ENCODE measurements at places on chromosomes 4 and X.

GRCh38 chr4:184645904-184646610, 3.2 kb downstream of the CASP3 start:
- DNase-seq, result no peak
- no peak overlapping the region for H3K27ac ChIP-seq
- H3K4me3 ChIP-seq, result peak overlapping the region; percentile 89
- peaks cover 5% of the 10 kb centered on the region for H3K27me3 ChIP-seq
- peaks cover 48% of the 10 kb centered on the region for H3K4me1 ChIP-seq
- peaks cover 25% of the 10 kb centered on the region for H3K36me3 ChIP-seq

DNA sequence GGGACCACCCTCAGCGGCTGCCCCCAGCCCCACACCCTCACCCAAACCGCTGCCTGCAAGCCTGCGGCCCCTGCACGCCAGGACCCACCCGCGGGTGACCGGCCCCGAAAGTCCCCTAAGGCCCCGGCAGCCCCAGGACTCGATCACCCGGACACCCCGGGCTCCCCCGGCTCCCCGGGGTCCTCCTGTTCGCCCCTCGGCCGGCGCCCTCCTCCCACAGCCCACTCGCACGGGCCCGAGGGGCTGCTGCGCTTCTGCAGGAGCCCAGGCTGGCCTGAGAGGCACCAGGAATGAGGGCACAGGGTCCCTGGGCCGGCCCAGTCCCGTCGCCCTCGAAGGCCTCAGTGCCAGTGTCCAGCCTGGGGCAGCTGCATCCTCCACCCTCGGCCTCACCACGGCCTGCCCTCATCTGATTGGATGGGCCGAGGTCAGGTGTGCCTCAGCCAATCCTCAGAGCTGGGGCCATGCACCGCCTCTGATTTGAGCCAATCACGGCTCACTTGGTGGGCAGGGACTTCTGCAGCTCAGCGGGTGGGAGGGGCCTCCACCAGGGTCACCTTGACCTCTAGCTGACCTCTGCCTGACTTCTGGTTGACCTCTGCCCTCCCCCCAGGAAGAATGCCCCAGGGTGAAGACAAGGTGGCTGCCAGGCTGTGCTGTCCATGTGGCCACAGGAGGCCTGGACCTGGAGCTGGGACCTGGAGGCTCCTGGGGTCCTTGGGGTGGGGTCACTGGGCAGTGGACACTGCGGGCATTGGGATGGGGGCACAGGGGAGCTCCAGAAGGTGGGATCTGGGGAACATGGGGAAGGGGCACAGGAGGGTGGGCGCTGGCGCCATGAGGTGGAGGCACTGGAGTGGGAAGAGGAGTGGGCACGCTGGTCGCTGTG, 97.6 kb upstream of the NKX1-1 start:
- no peak overlapping the region for H3K4me3 ChIP-seq
- H3K36me3 ChIP-seq, result no peaks in the 10 kb centered on the region
- H3K27me3 ChIP-seq, result peaks cover 37% of the 10 kb centered on the region
- H3K4me1 ChIP-seq, result peaks cover 10% of the 10 kb centered on the region

DNA sequence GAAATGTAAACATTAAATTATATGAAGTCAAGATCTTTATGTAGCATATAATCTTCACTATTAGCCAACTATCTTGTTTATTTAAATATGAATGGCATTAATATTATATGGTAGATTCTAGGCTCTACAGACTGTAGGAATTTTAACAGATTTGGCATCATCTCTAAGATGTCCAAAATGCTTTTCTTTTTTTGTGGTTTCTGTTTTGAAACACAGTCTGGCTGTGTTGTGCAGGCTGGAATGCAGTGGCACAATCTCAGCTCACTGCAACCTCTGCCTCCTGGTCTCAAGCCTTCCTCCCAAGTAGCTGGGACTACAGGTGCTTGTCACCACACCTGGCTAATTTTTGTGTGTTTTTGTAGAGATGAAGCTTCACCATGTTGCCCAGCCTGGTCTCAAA, 76.2 kb downstream of the ELOVL6 start:
- no peak for DNase-seq
- peaks cover 64% of the 10 kb centered on the region for H3K36me3 ChIP-seq
- peaks cover 6% of the 10 kb centered on the region for H3K4me1 ChIP-seq

- peaks cover 50% of the 10 kb centered on the region for H3K4me1 ChIP-seq
- H3K4me3 ChIP-seq, result peak overlapping the region; percentile 79
- no peaks in the 10 kb centered on the region for H3K36me3 ChIP-seq
- peak overlapping the region; percentile 76 for H3K27ac ChIP-seq
- peak; percentile 83 for DNase-seq
Observed at GRCh38 chrX:17635231-17635630, 102.1 kb upstream of the SCML1 start.

DNA sequence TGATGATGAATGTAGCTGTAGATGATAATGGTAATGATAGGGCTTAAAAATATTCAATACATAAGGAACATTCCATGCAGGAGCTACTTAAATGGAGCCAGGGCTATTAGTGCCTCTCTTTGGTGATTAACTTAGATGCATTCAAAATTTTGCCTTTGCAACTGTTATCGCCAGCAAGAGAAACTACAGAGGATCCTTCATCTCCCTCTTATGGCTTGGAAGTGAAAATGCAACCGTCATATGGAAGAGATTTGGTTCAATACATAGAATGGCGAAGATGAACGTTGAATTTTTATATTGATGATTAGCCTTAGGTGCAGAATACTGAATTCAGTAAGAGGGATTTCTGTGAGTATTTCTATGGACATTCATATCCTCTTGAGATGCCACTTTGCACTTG, 134.5 kb upstream of the NLGN4X start:
- no peak overlapping the region for H3K27ac ChIP-seq
- peaks cover 4% of the 10 kb centered on the region for H3K27me3 ChIP-seq
- H3K36me3 ChIP-seq, result no peaks in the 10 kb centered on the region
- no peak for DNase-seq
- H3K4me3 ChIP-seq, result no peak overlapping the region

GRCh38 chr4:83283181-83283580, 1.4 kb downstream of the COQ2 start:
- H3K27me3 ChIP-seq, result peaks cover 13% of the 10 kb centered on the region
- H3K4me1 ChIP-seq, result peaks cover 38% of the 10 kb centered on the region
- H3K27ac ChIP-seq, result no peak overlapping the region
- peak overlapping the region; percentile 90 for H3K4me3 ChIP-seq
- no peak for DNase-seq

GRCh38 chr4:71442336-71442735, 103.5 kb downstream of the SLC4A4 start:
- H3K36me3 ChIP-seq, result no peaks in the 10 kb centered on the region
- no peak overlapping the region for H3K4me3 ChIP-seq
- no peaks in the 10 kb centered on the region for H3K27me3 ChIP-seq

DNA sequence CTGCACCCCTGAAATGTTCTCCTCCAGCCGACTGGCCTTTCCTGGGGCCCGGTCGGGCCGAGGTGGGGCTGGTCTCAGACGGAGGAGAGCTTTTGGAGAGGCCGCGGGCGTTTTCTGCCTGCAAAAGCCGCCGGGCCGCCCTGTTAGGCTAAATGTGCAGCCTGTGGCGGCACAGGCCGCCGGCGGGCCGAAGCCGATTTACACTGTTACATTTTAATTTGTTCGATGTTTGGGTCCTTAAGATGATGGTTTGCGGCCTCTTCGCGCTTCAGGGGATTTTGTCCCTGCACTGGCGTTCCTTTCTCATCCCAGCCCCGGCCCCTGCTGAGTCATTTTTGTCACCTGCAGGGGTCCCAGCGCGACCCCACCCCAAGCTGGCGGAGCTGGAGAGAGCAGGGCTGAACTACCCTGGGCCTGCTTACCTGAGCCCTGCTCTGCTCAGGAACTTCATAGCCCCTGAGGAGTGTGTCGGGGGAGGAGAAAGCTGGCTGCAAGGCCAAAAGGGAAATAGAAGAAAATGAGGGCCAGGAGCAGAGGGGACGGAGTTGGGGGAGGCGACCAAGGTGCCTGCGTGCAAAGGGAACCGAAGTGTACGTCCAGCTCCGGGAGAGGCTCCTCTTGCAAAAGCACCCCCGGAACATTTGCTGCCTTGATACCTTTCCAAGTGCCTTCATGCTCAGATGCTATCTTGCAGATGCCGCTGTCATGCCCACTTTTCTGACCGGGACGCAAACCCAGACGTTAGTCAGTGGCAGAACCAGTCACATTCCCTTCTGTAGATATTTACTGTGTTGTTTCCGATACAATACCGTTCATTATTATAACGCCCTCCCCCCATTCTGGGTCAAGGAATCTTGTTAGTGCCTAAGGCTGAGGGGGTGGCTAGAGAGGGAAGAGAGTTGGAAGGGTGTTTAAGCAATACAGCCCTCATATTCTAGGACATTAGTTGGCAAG, 977 bp upstream of the RBBP7 start:
- H3K27me3 ChIP-seq, result no peaks in the 10 kb centered on the region
- peak; percentile 65 for DNase-seq
- peak overlapping the region; percentile 90 for H3K4me3 ChIP-seq

- no peak for DNase-seq
- H3K27ac ChIP-seq, result peak overlapping the region; percentile 40
- no peaks in the 10 kb centered on the region for H3K36me3 ChIP-seq
- H3K27me3 ChIP-seq, result no peaks in the 10 kb centered on the region
- H3K4me1 ChIP-seq, result peaks cover 43% of the 10 kb centered on the region
- H3K4me3 ChIP-seq, result peak overlapping the region; percentile 22
Observed at GRCh38 chr4:17168571-17168970, 270.1 kb upstream of the LDB2 start.

DNA sequence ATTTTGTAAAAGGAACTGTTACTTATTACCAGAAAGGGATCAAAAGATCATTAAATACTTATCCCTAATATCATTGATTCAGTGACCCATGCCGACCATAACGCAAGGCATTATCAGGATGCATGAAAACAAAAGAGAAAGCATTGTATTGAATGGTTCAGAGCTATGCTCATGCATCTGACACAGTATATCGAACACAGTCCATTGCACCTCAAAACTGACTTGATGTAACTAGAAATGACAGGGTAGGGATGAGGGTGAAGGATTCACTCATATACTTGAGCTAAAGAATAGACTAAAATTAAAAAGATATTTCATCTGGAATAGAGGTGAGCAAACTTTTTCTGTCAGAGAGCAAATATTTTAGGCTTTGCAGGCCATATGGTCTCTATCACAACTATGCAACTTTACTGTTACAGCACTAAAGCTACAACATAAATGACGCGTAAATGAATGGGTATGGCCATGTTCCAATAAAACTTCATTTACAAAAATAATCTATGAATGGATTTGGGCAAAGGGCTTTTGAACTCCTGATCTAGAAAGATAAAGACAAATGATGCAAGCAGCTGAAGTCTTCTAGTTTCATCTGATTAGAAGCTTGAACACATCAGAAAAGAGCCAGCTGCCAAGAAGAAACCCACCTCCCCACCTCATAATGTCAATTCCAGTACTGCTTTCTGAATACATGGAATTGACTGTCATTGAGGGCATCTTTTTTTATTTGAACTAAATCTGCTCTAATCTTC, 12.9 kb upstream of the SPP1 start:
- H3K27ac ChIP-seq, result no peak overlapping the region
- no peak for DNase-seq
- no peaks in the 10 kb centered on the region for H3K36me3 ChIP-seq
- H3K27me3 ChIP-seq, result peaks cover 6% of the 10 kb centered on the region
- no peak overlapping the region for H3K4me3 ChIP-seq
- no peaks in the 10 kb centered on the region for H3K4me1 ChIP-seq

DNA sequence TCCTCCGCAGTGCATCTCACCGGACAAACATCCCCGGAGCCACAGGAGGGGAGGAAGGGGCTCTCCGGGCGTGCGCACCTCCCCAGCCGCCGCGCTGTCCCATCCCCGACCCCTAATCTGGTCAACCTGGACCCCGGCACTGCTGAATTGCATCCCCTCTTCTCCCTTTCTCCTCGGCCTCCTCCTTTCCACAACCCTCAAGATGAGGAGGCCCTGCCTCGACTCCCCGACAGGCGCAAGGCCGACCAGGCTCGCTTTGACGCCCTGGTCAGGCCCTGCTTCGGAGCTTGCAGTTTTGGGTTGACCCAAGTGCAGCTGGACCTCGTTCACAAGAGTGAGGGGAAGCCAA, 2.3 kb downstream of the PDGFRA start:
- H3K4me3 ChIP-seq, result peak overlapping the region; percentile 94
- peaks cover 22% of the 10 kb centered on the region for H3K36me3 ChIP-seq
- peaks cover 56% of the 10 kb centered on the region for H3K4me1 ChIP-seq
- peak overlapping the region; percentile 75 for H3K27ac ChIP-seq
- DNase-seq, result peak; percentile 33
- peaks cover 19% of the 10 kb centered on the region for H3K27me3 ChIP-seq

GRCh38 chr4:131441004-131441688, 1707.9 kb upstream of the PCDH10 start:
- no peak overlapping the region for H3K4me3 ChIP-seq
- H3K27ac ChIP-seq, result no peak overlapping the region
- H3K36me3 ChIP-seq, result no peaks in the 10 kb centered on the region
- no peaks in the 10 kb centered on the region for H3K27me3 ChIP-seq

DNA sequence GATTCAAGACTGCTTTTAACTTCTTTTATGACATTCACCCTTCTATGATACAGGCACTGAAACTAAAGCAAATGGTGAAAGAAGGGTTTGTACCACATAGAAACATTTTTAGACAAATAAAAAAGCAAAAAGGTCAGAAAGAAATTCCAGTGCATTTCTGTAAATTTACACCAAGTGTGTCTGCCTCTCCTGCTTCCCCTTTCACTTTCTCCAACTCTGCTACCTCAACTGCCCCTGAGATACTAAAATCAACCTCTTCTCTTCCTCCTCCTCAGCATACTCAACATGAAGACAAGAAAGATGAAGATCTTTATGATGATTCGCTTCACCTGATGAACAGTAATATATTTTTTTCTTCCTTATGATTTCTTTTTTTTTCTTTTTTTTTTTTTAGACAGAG, 187.9 kb downstream of the LRBA start:
- H3K4me1 ChIP-seq, result no peaks in the 10 kb centered on the region
- H3K4me3 ChIP-seq, result no peak overlapping the region
- peaks cover 60% of the 10 kb centered on the region for H3K36me3 ChIP-seq
- no peak overlapping the region for H3K27ac ChIP-seq

- H3K36me3 ChIP-seq, result no peaks in the 10 kb centered on the region
- H3K27ac ChIP-seq, result no peak overlapping the region
- no peak for DNase-seq
- peaks cover 16% of the 10 kb centered on the region for H3K4me1 ChIP-seq
Observed at GRCh38 chr4:13988353-13989305, 361.1 kb upstream of the BOD1L1 start.

DNA sequence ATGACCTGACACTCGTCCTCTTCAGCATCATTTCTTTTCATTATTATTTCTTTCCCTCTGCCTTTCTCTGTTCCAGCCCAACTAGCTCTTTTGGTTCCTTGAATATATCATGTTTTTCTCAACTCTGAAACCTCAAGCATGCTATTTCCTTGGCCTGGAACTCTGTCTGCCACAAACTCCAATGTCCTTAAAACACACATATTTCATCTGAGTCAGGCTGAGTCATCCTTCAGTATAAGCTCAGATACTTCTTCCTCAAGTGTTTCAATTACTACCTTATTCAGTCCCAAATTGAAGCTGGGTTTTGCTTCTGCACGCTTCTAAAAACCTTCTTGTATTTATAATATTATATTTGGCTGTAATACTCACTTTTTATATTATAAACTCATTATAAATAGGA, 424.2 kb downstream of the PDGFC start:
- H3K4me1 ChIP-seq, result peaks cover 24% of the 10 kb centered on the region
- no peak for DNase-seq

Data from nephron progenitor cell (in vitro differentiated cells).